Spleen (tissue), 13 donors: ENCODE measurements at places on chromosomes 5 and 9. TPM values are rescaled to one million over a fixed set of nuclear protein-coding genes. Genes with fewer than 3 reads are reported as not detected.

Gene SLC46A2
- 1.0 TPM for total RNA-seq

Gene HRCT1
- 0.65 TPM for total RNA-seq

Gene MEIKIN
- total RNA-seq = not detected

GRCh38 chr5:96785326-96786109 lies 22.2 kb downstream of the ERAP1 start:
- no peak for DNase-seq

DNA sequence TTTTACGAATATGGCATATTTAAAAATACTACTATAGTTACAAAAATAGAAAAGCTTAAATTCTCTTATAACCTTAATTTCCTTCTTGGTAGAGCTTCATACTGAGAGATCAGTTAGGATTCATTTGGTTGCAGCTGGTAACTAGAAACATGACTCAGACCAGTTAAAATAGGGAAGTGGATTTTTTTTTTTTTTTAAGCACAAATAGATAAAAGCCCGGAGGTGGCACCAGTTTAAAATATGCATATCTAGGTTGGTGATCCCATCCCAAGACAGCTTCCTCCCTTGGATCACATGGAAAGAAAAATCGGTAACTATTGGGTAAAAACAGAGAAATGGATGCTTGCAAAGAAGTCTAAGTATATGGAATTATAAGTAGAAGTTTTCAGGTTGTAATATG lies 1634.3 kb downstream of the MAT2B start:
- no peak for DNase-seq

GRCh38 chr5:127916885-127917573 lies 166.5 kb upstream of the SLC12A2 start:
- DNase-seq = no peak

DNA sequence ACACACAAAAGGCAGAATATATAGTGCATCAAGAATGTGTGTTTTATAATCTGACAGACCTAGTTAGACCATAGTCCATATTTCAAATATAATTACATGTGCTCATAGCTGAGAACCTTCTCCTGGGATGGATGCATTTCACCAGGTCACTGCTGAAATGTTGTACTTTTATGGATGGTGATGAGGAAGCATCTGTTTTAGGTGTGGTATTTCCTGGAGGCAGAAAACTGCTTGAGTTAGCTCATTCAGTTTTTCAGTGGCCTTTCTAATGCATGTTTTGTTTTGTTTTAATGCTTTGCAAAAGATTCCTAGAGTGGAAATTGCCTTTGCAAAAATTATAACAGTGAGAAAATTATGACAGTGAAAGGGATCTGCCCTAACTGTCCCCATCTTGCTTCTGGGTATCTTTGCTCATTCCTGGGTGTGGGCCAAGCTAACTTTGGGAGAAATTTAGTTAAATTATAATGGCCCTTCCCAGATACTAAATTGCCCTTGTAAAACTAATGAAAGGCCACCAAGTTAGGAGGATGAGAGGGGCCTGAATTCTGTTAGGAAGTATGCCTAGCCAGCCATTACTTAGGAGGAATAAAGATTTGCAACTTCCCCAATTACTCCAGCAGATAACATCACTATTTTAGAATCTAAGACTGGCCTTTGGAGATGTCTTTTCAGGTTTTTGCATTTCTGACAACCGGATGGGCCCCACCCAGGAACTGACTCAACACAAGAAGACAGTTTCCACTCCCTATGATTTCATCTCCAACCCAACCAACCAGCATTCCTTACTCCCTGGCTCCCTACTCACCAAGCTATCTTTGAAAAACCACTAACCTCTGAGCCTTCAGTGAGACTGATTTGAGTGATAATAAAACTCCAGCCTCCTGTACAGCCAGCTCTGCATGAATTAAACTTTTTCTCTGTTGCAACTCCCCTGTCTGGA lies 7.0 kb upstream of the IL12B start:
- no peak for DNase-seq

DNA sequence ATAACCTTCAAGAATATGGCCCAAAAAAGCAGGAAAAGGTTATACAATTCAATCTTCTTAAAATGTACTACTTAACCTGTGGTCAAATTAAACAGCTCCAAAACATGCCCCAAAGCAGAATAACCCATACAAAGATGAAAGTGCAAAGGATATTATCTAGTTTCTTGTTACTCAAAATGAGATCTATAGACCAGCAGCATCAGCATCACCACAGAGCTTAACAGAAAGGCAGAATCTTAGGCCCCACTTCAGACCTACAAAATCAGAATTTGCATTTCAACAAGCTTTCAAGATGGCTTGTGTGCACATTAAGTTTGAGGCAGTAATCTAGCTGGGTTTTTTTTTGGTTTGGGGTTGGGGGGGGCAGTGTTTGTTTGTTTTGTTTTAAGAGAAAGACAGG lies 54.0 kb downstream of the SCAI start:
- no peak for DNase-seq

- DNase-seq = peak; percentile 74
Observed at GRCh38 chr5:9545136-9545991, 511 bp downstream of the SEMA5A start.

GRCh38 chr5:1134478-1134877 lies 22.6 kb upstream of the SLC12A7 start:
- no peak for DNase-seq

DNA sequence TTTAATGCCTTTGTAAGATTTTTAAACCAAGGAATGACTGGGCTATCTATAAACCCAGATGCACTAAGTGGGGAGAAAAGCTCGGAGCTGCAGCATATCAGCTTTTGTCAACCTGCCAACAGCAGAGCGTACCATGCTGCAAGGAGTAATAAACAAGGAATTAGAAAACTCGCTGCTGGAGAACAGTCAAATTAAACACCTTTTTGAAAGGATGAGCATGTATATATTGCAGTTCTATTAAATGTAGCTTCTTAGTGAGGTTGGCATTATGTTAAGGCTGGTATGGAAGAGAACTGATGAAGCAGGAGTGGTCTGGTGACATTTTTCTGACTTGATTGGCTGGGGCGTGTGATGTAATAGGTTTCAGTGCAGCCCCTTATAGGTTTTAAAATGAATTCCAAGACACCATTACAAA lies 74.7 kb downstream of the PIK3R1 start:
- no peak for DNase-seq

DNA sequence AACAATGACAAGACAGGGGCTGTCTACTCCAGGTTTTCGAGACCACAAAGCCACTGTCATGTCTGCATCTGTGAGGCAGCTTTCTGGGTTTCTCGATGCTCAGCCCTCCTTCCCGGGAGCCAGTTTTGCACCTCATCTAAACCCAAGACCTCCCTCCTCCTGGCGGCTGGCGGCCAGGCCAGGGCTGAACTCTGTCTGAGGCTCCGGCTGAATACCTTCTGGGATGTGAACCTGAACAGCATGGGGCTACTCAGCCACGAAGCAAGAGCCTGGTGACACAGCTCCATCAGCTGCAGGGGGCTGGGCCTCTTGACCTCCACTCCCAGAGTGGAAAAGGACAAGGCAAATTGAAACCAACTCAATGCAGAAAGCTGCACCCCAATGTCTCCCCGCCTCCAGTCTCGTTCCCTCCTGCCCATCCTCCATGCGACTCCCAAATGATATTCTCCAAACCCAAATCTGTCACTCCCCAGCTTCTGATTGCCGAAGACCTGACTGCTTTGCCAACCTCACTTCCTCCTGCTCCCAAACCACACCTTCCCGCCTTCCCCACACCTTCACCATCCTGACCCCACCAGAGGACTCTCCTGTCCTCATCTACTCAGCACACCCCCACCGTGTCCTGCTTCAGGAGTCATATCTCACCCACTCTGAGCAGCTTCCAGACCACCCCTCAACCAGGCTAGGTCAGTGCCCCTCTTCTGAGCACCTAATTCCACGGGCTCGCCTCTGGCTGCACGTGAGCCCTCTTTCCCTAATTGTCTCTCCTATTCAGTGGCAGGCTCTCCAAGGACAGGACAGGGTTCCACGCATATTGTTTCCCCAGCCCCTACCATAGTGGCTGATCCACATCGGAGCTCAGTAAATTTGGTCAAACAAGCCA lies 4.5 kb downstream of the ANKS6 start:
- DNase-seq = no peak

DNA sequence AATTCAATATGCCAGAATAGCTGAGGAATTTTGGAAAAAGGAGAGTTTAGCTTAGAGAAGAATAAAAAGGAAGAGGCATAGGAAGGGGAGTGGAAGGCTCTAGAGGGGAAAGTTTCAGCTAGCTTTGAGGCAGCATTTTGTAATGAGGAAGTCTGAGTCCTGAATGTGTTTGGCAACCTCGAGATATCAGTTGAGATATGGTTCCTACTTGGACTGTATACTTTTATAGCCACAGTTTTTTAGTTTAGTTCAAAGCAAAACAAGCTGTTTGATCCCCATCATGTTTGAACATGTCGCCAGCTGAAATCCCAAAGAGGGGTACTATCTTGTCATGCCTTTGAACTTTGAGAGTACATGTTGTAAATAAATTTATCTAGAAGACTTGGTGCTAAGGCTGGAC lies 559.0 kb upstream of the FTMT start:
- DNase-seq = no peak

GRCh38 chr9:109473329-109473728 lies 24.8 kb downstream of the PTPN3 start:
- no peak for DNase-seq
